ENCODE measurements at places on chromosomes 7 and 10.
A peak's percentile ranks its signal among the peaks of the same experiment; 100 is the strongest.

DNA sequence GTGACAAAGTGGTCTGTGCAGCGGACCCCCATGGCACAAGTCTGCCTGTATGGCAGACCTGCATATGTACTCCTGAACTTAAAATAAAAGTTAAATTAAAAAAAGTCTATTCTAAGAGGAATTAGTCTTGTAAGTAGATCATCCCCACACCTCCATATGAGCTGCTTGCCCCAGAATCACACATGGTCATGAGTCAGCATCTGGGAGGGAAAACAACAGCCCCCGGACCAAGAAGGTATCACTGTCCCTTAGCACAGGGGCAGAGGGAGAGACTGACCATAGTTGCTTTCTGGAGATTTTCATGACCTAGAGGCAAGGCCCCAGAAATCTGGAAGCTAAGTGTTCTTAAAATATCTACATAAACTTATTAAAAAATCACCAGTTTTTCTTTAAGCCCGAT is 86.6 kb upstream of the PDK4 start:
- no peaks in the 10 kb centered on the region for H3K4me1 ChIP-seq
- no peak overlapping the region for H3K27ac ChIP-seq
- no peaks in the 10 kb centered on the region for H3K27me3 ChIP-seq
- H3K4me3 ChIP-seq, result no peak overlapping the region

GRCh38 chr7:141013345-141013715 is 1.4 kb downstream of the MRPS33 start:
- no peak for DNase-seq
- H3K27me3 ChIP-seq, result no peaks in the 10 kb centered on the region
- no peaks in the 10 kb centered on the region for H3K36me3 ChIP-seq
- H3K27ac ChIP-seq, result no peak overlapping the region
- peaks cover 6% of the 10 kb centered on the region for H3K4me1 ChIP-seq

- no peak overlapping the region for H3K4me3 ChIP-seq
- no peaks in the 10 kb centered on the region for H3K27me3 ChIP-seq
- H3K4me1 ChIP-seq, result peaks cover 6% of the 10 kb centered on the region
Observed at GRCh38 chr7:12801107-12801506, 113.7 kb downstream of the ARL4A start.

GRCh38 chr7:150375662-150376521 is 3.2 kb upstream of the ZNF775 start:
- peaks cover 21% of the 10 kb centered on the region for H3K4me1 ChIP-seq
- H3K27ac ChIP-seq, result peak overlapping the region; percentile 97
- H3K36me3 ChIP-seq, result no peaks in the 10 kb centered on the region
- H3K27me3 ChIP-seq, result no peaks in the 10 kb centered on the region

- no peak overlapping the region for H3K4me3 ChIP-seq
- no peak overlapping the region for H3K27ac ChIP-seq
- no peaks in the 10 kb centered on the region for H3K27me3 ChIP-seq
- DNase-seq, result no peak
Observed at GRCh38 chr10:112991888-112992491, 41.9 kb downstream of the TCF7L2 start.

- H3K36me3 ChIP-seq, result no peaks in the 10 kb centered on the region
- H3K4me1 ChIP-seq, result no peaks in the 10 kb centered on the region
- H3K27ac ChIP-seq, result no peak overlapping the region
- no peak overlapping the region for H3K4me3 ChIP-seq
- no peaks in the 10 kb centered on the region for H3K27me3 ChIP-seq
Observed at GRCh38 chr10:3889961-3890522, 105.0 kb upstream of the KLF6 start.

DNA sequence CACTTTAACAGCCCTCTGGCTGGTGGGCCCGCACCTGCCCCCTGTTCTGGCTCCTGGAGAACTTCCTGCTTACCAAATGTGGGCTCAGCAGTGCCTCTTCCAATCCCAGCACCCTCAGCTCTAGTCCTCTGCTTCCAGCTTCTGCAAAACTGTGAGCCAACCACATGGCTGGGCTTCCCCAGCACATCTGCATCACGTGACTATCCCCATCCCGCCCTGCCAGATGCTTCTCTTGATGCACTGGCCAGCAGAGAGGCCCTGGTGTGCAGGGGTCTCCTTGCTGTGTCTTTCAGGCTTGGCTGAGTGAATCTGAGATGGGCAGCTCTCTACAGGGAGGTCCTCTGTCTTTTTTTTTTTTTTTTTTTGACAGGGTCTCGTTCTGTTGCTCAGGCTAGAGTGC is 43.8 kb upstream of the DMBT1 start:
- no peaks in the 10 kb centered on the region for H3K4me1 ChIP-seq
- no peak overlapping the region for H3K4me3 ChIP-seq
- H3K36me3 ChIP-seq, result no peaks in the 10 kb centered on the region
- no peak overlapping the region for H3K27ac ChIP-seq
- no peaks in the 10 kb centered on the region for H3K27me3 ChIP-seq

GRCh38 chr7:8628656-8629055 is 195.2 kb downstream of the NXPH1 start:
- H3K36me3 ChIP-seq, result no peaks in the 10 kb centered on the region
- no peaks in the 10 kb centered on the region for H3K4me1 ChIP-seq
- no peak overlapping the region for H3K4me3 ChIP-seq
- no peak overlapping the region for H3K27ac ChIP-seq
- H3K27me3 ChIP-seq, result no peaks in the 10 kb centered on the region

- H3K27ac ChIP-seq, result no peak overlapping the region
- no peak overlapping the region for H3K4me3 ChIP-seq
- DNase-seq, result no peak
Observed at GRCh38 chr10:527416-527815, 162.1 kb downstream of the DIP2C start.

DNA sequence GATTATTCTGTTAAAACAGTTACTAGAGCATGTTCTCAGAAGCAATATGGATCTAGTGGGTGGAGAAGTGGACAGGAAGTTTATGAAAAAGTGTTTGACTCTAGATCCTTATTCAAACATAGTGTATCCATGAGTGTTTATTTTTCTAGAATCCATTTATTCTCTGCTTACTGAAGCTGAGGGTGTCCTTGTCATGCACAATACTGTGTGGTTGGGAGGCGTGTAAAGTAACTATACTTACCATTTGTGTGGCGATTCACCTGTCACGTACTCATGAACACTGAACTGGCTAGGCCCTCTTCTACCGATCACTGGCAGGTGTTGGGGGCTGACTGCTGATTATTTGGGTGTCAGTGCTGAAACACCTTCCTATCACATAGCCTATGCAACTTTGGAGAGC is 74.0 kb downstream of the POU6F2 start:
- H3K4me1 ChIP-seq, result no peaks in the 10 kb centered on the region
- no peak overlapping the region for H3K4me3 ChIP-seq
- DNase-seq, result no peak
- H3K36me3 ChIP-seq, result no peaks in the 10 kb centered on the region
- no peak overlapping the region for H3K27ac ChIP-seq

DNA sequence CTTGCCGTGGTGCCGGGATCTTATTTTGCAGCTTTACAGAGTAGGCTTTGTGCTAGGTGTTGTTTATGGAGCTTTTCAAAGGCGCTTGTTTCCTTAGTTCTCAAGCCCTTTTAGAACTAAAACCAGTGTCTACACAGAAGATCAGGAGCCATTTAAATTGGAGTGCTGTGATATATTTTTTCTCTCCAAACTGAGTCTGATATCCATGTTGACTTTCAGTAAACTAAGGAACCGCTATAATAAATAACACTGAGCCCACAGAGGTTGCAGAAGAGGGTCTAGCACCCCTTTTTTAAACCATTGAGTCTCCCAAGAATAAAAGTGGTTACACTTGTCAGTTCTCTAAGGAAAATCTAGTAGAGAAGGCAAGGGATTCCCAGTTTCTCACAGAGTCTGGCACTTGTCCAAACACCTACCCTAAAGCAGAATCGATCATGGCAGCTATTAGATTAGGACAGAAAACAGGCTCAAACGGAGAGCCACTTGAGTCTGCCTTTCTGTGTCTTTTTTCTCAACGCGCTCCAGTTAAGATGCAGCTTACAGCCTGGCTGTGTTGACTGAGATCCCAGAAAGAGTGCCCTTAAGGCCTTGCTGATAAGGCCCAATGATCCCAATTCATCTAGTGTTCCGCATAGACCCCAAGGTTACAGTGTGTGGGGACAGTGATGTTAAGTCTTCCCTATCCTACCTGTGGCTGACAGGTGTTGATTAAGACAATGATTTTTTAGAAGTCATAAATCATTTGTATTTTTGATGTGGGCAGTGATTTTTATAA is 804 bp downstream of the TMEM106B start:
- peak overlapping the region; percentile 80 for H3K4me3 ChIP-seq
- no peaks in the 10 kb centered on the region for H3K27me3 ChIP-seq
- peak; percentile 21 for DNase-seq
- no peaks in the 10 kb centered on the region for H3K36me3 ChIP-seq
- H3K4me1 ChIP-seq, result peaks cover 6% of the 10 kb centered on the region

Data from colonic mucosa (tissue), 4 donors.